ENCODE measurements at places on chromosomes 3 and 15. TPM values are rescaled to one million over a fixed set of nuclear protein-coding genes. Genes with fewer than 3 reads are reported as not detected.

The TAMM41 gene
- total RNA-seq, result 22.5 TPM

The CCR2 gene
- total RNA-seq, result not detected

The EPHA3 gene
- total RNA-seq, result 0.36 TPM

The SELENOT gene
- 133 TPM for total RNA-seq

The IL5RA gene
- total RNA-seq, result not detected

The DNAJA4 gene
- total RNA-seq, result not detected

DNA sequence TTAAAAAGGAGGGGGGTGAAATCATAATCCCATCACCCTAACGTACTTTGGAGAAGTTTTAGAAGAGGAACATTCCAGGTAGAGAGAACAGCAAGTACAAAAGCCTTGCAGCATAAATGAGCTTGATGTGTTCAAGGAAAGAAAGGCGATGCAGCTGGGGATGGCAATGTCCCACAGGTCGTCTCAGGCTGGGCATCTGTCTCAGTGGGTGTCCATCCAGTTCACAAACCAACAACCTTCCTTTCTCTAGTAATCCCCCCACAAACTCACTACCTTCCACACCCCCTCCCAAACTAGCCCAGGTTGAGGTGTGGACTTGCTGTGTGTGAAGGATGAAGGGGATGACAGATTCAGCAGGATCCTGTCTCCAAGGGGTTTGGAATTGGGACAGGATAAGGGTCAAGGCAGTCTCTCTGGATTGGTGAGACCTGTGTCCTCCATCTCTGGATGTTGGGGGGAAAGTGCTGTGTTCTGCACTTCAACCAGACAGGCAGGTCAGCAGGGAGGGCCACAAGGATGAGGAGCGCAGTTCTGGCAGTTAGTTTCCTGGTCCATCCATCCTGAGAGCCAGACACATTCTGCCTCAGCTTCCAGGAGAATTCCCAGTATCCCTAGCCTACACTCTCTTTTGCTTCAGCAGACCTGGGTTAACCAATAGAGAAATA lies 1.7 kb upstream of the ESYT3 start:
- no peak for DNase-seq
- H3K4me1 ChIP-seq, result peaks cover 5% of the 10 kb centered on the region
- no peaks in the 10 kb centered on the region for H3K36me3 ChIP-seq
- H3K27ac ChIP-seq, result no peak overlapping the region
- H3K27me3 ChIP-seq, result peaks cover 53% of the 10 kb centered on the region

DNA sequence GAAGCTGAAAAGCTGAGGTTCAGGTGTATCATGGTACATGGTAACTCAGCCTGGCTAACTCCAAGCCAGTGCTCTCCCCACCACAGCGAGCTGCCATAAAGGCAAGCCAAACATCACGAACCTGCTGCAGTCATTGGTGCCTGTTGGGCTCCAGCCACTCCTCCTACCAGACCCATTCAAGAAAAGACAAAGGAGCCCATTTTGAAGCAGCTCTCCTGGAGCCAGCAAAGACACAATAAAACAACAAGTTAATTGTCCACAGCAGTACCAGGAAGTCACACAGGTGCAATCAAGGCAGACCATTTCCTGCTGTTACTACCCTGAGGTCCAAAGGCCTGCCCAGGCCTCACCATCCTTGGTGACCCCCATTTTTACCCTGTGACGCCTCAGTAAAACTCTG lies 77.6 kb downstream of the DAPK2 start:
- H3K36me3 ChIP-seq, result peaks cover 2% of the 10 kb centered on the region
- no peak overlapping the region for H3K27ac ChIP-seq
- peak; percentile 64 for DNase-seq
- peaks cover 40% of the 10 kb centered on the region for H3K4me1 ChIP-seq

DNA sequence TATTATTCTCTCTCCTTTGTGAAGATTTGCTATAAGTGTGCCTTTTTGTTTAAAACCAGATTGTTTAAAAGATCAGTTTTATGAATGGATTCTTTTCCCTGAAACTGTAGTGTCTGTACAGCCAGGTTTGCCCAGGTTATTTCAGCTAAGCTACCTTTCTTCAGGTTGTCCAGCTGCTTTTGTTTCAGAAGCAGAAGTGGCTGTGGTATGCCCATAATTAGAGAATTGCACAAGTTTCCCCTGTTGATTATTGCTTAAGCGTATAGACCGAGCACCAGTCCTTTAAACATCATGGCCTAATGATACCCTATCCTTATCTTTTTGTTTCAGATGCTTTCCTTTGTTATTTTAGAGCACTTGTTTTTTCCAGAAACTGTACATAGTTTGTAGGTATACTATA lies 10.2 kb downstream of the ASB7 start:
- H3K36me3 ChIP-seq, result peaks cover 7% of the 10 kb centered on the region
- DNase-seq, result no peak
- H3K4me1 ChIP-seq, result no peaks in the 10 kb centered on the region

GRCh38 chr15:95609096-95609495 lies 721.4 kb upstream of the NR2F2 start:
- no peak overlapping the region for H3K4me3 ChIP-seq
- DNase-seq, result no peak
- no peaks in the 10 kb centered on the region for H3K36me3 ChIP-seq
- H3K27me3 ChIP-seq, result no peaks in the 10 kb centered on the region
- peak overlapping the region; percentile 89 for H3K27ac ChIP-seq

All from neural progenitor cell (in vitro differentiated cells).